ENCODE measurements at places on chromosomes 3 and 15.

GRCh38 chr3:68306571-68306970, 625.8 kb downstream of the TAFA4 start:
- DNase-seq, result no peak

GRCh38 chr15:85723960-85724945, 70.5 kb downstream of the KLHL25 start:
- no peak for DNase-seq

GRCh38 chr15:68583321-68583720, 4.5 kb downstream of the CORO2B start:
- no peak for DNase-seq

DNA sequence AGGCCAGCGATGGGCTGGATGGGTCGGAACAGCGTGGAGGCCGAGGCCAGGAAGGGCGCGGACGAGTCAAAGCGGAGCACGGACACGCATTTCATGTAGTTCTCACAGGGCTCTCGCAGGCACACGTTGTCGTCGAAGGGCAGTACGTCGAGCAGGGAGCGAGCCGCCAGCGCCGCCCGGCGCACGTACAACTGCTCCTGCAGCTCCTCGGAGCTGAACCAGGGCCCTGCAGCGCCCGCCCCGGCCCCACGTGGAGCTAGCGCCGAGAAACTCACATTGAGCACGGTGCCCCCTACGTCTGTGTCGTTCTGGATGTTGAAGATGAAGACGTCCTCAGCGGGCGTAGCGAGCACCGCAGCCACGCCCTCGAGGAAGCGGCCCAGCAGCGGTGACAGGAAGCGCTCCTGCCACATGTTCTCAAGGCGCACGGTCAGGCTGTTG, 5.8 kb downstream of the CELSR3 start:
- no peak for DNase-seq

DNA sequence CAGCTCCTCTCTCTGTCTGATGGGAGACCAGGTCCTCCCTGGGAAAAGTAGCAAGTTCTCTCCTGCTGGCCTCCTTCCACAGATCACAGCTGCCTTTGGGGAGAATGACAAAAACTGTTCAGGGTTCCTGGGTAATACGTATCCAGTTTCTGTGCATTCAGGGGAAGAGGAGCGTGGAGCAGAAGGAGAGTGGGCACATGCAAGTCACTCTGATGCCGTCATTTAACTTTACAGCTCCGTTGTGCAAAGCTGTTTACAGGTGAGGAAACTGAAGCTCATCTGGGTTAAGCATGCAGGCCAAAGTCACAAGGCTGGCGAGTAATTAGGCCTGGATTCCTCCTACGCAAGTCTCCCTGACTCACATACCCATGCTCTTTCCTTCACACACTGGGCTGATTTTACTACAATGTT, 7.5 kb upstream of the TM4SF1 start:
- no peak for DNase-seq
